Esophagus squamous epithelium (tissue), 5 donors: ENCODE measurements at places on chromosomes 3 and 15.

GRCh38 chr3:193057616-193058015 lies 140.0 kb upstream of the MB21D2 start:
- no peak for DNase-seq

GRCh38 chr15:70299931-70300869 lies 202.5 kb upstream of the TLE3 start:
- DNase-seq = no peak

GRCh38 chr3:12992629-12993516 lies 80.4 kb downstream of the IQSEC1 start:
- DNase-seq = no peak

- no peak for DNase-seq
Measured at GRCh38 chr3:156760333-156760732, 65.8 kb upstream of the LEKR1 start.

DNA sequence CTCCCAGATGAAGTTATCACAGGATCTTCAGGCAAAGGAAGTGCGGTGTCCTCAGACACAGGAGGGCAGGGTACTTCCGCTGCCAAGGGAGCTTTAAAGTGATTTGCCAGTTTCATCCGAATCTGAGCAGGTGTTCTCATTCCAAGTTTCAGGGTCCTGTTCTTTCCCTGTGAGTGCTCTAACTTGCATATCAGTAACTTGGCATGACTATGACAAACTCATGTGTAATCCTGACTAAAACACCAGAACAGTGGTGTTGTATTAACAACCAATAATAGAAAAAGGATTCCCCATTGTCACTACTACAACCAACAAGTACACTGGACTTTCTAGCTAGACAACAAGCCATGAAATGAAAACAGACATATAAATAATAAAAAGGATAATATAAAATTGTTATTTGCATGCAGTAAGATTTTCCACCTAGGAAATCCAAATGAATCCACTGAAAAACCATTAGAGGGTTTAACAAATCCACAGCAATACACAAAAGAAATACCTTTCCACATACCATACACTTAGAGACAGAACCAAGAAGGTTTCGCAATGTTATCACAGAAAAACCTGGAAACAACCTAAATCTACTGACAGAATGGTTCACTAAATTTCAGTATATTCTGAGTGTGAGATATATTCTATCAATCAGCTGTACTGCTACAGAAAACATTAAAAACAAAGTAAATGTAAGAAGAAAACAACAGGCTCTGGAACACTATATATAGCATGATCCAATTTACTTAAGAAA lies 40.9 kb upstream of the RPL35A start:
- no peak for DNase-seq

DNA sequence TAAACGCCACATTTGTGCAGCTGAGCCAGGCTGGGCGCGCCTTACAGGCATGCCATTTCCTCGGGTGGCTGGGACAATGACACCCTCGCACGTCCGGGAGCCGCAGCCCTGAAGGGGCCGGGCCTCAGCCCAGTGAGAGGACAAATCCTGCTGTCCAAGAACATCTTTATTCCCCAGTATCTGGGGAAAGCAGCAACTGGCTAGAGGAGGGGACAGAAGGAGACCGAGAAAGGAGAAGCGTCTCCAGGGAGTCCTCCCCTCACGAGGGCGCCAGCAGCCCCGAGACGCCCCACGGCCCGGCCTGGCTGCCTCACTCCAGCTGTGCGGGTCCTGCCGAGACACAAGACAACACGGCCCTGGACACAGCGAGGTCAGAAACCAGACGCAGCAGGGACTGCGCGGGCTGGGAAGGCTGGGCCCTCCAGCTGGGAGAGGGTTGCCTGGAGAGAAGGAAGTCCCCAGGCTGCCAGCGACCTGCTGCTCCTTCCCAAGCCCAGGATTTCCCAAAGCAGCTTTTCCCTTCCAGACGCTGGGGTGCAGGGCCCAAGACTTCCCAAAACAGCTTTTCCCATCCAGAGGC lies 130.2 kb downstream of the CHSY1 start:
- DNase-seq = no peak

DNA sequence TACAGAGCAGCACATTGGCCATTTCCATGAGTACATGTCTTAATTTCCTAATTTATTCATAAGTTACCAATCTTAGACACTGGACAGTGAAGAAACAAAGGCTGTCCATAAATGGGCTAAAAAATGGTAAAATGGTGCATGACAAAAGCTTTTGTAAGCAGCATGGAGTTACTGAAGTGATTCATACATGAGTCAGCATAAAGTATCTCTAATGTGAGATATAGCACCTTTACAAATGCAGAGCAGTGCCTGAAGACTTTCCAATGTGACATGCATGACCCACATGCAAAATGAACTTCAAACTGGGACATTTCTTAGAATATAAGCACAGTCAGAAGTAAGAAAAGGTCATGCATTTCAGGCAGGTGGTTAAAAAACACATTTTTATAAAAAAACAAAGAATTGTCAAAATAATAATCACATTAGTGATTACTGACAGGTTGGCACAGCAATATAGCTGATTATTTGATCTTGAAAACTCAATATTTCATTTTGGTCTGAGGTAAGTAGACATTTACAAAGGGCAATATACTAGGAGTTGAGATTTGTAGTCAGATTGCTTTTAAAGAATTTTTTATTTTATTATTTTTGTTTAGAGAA lies 299.3 kb downstream of the PLCL2 start:
- no peak for DNase-seq

DNA sequence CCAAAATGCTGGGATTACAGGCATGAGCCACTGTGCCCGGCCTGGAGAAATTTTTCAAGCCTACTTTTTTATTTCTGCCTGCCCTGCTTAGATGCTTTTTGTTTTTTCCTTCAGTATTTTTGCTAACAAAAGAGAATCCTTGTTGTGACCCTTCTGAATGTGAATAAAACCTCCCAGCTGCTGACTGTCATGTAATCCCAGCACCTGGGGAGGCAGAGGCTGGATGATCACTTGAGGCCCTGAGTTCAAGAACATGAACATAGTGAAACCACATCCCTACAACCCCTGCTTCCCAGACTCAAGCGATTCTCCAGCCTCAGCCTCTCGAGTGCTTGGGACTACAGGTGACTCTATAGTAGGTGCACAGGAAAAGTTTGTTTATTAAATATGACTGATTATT lies 84.9 kb downstream of the SOX2 start:
- DNase-seq = no peak

GRCh38 chr3:19881036-19881435 lies 53.0 kb downstream of the EFHB start:
- DNase-seq = no peak
